ENCODE measurements at places on chromosomes 13 and 19.

DNA sequence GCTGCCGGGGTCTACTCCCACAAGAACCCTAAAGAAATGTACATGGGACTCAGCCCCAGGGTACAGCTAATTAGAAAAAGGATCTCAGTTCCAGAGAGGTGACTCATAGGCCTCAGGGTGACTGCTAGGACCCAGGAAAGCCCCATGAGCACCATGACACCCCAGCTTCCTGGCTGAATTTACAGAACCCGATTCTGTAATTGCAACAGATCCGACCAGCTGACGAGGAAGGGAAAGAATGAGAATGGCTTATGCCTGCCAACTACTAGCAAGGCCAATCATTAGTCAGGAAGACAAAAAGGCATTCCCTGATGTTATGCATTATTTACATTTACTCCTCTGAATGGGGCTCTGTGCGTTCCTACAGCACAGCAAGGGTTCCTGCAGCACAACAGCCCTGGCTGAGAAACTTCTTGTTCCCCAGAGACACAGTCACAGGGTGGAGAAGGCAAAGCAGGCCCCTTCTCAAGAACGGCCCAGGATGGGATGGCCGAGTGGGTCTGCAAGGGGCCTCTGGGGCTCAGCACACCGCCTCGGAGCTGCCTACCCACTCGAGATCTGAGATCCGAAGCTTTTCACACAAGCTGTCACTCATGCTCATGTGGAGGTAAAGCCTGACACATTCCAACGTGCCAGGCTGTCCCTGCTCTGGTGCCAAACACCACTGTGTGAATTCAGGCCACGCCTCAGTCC lies 27.2 kb downstream of the PBX4 start:
- no peak for DNase-seq

- DNase-seq: no peak
Observed at GRCh38 chr19:56113074-56113632, 7.9 kb downstream of the ZNF787 start.

GRCh38 chr19:45243144-45243732 lies 2.0 kb downstream of the EXOC3L2 start:
- no peak for DNase-seq

- no peak for DNase-seq
Observed at GRCh38 chr19:28642787-28643683, 569.9 kb downstream of the UQCRFS1 start.

DNA sequence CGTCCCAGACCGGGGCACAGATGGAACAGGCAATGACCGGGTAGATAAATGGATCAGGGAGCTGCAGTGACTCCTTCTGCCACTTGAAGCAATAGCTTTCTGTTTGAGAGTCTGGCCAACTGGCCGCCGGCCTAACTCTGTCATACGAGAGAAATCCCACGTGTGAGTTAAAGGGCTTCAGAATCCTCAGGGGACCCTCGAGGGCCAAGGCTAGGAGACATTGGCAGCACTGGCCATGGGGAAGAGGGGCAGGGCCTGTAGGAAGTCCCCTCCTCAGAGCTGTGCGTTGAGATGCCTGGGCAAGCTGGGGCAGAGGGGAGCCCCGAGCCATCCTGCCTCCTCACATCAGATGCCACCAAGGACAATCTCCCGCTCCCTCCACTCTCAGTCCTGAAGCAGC lies 51.6 kb downstream of the KLF2 start:
- no peak for DNase-seq

GRCh38 chr19:18999016-18999758 lies 34.1 kb downstream of the SUGP2 start:
- no peak for DNase-seq

All from suprapubic skin (tissue), 4 donors.